ENCODE measurements at places on chromosomes 1 and 21.

- DNase-seq, result no peak
Measured at GRCh38 chr1:44830900-44831304, 12.2 kb downstream of the PTCH2 start.

DNA sequence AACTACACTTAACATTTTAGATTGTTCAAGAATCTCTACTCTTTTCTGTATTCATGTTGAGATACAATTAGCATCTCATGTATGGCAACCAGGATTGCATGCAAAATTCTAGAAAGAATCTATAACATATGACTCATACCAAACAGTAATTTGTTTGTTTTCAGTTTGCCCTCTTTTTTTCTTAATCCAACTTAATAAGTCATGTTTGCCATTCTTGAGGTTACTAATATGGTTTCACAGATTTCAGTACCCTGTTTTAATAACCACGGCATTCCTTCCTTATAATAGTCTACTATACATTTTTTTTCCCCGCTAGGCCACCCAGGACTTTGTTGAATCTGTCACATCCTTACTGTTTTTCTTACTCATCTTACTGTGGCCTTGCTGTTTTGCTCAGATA is 140.8 kb downstream of the FMN2 start:
- no peak for DNase-seq

- no peak for DNase-seq
Measured at GRCh38 chr1:45332346-45332720, 5.6 kb downstream of the HPDL start.

GRCh38 chr1:162366671-162367070 is 10.0 kb downstream of the SPATA46 start:
- DNase-seq, result no peak

- DNase-seq, result no peak
Measured at GRCh38 chr21:23664193-23664694, 1943.0 kb downstream of the MRPL39 start.

DNA sequence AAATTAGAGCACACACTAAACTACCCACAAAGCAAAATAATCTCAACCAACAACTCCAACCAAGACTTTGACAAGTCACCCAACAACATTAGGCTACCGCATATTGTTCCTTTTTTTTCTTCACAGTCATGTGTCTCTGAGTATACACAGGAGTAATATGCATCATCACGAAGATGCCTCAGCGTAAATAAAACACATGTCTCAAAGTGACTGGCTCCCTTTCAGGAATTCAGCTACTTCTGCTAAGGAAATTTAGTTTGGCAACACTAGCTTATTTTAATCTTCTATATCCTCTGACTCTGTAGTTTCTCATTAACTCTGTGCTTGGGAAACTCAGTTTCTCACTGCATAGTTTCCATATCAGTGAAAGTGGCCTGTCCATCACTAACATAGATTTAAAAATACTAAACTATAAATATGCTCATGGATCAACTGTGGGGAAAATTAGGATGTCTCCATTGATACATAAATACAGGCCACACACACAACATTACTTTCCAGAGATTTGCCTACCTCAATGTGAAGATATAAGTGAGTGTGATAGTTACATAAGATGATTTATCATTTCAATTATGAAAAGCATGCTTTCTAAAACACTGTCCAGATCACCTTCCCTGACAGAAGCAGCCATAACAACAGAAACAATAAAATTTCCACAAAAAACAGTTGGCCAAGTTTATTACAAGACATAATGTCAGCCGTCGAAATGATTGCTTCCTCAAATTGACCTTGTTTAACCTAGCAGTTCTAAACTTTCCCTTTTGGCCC is 113.2 kb downstream of the PTGER3 start:
- DNase-seq, result no peak

GRCh38 chr1:222786121-222786520 is 28.7 kb upstream of the DISP1 start:
- no peak for DNase-seq

DNA sequence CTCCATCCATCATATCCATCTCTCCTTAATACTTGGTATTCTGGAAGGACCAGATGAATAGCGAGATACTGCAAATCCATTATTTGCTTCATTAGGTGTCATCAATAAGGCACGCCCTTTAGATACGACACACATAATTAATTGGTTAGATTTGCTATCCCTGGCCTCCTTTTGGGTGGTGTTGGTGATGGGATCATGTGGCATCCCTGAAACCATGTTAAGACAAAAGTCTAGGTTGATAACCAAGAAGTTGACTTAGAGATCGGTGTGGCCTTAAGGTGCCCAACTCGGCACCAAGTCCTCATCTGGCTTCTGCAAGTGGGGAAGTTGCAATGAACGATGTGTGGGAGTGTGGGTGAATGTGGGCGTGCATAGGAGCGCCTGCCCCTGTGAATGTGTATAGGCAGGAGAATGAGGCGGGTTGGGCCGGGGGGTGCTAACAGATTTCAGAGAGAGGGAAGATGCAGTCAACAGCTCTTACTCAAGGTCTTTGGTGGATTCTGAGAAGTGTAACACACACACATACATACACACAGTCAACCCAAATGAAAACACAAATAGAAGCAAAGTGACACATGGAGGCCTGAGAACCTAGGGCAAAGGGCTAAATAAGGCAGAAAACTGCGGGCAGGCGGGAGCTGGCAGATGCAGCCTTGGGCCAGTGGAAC is 415.7 kb upstream of the ESRRG start:
- DNase-seq, result no peak

DNA sequence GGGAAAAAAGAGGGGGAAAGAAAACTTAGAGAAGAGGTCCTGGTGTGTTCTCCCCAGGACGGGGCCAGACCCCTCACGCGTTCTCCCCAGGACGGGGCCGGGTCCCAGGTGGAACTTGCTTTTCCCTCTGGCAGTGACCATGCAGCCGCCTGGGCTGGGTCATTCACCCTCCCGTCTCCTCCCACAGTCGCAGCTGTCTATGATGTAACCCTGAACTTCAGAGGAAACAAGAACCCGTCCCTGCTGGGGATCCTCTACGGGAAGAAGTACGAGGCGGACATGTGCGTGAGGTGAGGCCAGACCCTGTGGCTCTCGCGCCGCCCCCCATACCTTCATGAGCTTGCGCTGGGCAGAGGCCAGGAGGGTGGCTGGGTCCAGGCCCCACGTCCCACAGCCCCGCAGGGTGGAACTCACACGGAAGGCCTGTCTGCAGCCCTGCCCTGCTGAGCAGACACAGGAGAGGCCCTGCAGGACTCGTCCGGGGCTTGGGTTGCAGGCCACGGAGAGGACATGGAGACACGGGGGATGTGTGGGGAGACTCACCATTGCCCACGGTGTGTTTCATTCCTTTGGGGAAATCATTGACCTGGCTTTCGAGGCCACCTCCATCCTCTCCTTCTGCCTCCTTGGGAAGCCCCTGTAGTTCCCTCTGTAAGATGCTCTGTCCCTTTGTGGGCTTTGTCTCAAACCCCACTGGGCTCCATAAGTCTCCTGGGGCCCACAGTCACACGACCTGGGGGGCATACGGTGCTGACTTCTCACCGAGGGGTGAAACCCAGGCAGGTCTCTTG is 40.7 kb upstream of the TRAPPC10 start:
- no peak for DNase-seq

DNA sequence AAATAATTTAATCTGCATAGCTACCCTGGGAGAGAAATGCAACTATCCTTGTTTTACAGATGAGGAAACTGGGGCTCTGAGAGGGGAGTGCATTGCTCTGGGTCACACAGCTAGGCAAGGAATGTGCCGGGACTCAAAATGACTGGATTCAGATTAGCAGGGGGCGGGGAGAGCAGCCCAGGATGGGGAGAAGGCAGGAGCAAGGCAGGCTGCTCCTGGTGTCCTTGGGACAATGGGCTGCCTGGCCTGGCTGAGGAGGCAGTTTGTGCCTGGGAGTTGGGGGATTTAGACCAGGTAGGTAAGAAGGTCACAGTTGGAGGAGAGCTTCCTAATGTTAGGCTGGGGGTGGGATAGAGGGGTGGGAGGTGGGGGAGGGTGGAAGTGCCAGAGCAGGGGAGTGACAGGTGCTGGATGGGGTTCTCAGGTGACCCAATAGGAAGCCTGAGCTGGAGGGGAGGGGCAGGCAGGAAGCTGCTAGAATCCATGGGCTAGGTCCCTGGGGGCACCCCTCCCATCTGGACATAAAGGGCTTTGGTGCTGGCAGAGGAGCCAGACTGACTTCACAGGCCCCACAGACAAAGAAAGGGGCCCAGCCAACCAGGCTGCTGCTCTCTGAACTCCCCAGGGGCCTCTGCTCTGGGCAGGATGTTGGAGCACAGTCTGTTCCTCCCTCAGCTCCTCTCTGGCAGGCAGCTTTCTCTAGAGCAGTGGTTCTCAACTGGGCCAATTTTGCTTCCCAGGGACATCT is 29.0 kb downstream of the TRIM62 start:
- DNase-seq, result no peak

DNA sequence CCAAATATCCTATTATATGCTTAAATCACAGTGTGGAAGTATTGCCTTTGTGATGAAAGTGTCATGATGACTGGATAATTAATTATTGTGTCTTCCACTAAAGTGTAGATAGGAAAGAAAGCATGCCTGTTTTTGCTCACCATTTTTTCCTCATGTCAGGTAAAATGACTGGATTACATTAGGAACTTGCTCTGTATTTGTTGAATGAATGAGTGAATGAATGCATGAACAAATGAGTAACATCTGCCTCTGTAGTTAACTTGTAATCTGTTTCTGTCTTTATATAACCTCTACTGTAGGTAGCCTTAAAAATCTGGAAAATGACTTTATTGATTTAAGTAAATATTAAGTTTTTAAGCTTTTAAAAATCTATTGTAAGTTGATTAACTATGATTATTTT is 2.9 kb upstream of the PTPRC start:
- DNase-seq, result no peak
